ENCODE measurements at places on chromosomes 1 and 21.

GRCh38 chr1:184605941-184606340 lies 148.7 kb downstream of the EDEM3 start:
- no peak for DNase-seq

- no peak for DNase-seq
Measured at GRCh38 chr21:42849759-42850412, 29.5 kb downstream of the WDR4 start.

- DNase-seq, result no peak
Measured at GRCh38 chr1:67780637-67781036, 52.6 kb downstream of the GNG12 start.

GRCh38 chr1:230277201-230278025 lies 148.7 kb downstream of the PGBD5 start:
- peak; percentile 20 for DNase-seq

GRCh38 chr1:192635939-192636338 lies at the start of gene RGS13:
RGS13 (plus strand) TSS chr1:192636147; CDS start chr1:192644335, 8,188 bp downstream.
- no peak for DNase-seq

DNA sequence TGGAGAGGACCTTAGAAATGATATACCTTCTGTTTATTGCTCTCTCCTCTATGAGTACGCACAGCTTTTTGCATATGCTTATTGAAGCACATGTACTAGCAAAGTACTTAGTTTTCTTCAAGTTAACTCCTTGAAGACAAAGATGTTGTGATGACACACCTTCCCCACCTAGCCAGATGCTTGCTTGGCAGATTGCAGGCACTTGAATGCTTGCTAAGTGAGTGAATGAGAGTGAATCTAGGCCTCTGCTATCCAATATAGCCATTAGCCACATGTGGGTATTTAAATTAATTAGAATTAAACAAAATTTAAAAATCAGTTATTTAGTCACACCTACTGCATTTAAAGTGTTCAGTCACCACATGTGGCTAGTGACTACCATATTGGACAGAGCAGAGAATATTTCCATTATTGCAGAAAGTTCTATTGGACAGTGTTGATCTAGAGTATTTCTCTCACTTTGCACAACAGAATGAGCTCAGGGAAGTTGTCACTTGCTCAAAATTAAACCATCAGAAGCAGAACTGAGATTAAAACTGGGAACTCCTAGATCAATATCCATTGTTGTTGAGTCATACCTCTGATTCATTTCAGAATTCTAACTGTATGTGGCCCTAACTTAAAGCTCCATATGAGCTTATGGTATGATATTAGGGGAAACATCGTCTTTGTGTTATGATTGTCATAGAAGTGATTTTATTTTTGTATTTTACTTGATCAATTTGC lies 8.6 kb upstream of the EEIG2 start:
- no peak for DNase-seq

DNA sequence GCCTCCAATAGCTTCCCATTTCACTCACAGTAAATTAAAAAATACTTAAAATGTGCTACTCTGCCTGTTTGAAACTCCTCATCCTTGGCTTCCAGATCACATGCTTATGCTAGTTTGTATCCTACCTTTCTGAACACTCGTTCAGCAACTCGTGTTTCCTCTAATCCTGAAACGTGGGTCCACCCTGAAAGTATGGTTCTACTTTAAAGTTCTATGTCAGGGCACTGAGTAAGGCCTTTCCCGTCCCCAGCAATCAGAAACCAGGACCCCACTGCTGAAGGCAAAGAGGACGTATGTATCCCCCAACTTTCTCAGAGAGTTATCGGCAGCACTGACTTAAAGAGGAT lies 419 bp upstream of the TSEN15 start:
- DNase-seq, result no peak

DNA sequence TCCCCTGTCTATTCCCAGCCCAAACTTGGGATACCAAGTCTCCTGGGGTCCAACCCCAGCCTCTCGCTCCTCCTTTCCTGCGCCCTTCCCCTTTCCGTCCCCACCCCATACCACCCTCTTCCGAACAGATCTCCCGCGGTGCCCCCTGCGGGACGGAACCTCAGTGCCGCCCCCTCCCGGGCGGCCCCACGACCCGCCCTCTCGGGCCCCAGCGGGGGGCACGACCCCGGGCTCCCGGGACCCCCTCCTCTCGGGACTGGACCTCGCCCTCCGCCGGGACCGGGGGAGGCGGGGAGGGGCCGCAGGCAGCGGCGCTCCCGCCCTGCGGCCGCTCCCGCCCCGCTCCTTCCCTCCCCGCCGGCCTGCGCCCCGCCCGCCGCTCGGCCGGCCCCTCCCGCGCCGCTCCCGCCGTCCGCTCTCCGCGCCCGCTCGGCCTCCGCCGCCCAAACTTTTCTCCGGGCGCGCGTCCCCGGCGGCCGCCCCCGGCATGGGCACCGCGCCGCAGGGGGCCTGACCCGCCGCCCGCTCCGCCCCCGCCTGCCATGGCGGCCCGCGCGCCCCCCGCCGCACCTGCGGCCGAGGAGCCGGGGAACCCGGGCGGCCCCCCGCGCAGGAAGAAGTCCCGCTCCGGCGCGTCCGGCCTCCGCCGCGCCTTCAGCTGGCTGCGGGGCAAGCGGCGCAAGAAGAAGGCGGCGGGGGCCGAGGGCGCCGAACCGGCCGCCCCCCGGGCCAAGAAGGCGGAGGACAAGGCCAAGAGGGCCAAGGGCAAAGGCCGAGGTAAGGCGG lies 39.0 kb upstream of the SYNC start:
- DNase-seq, result no peak

DNA sequence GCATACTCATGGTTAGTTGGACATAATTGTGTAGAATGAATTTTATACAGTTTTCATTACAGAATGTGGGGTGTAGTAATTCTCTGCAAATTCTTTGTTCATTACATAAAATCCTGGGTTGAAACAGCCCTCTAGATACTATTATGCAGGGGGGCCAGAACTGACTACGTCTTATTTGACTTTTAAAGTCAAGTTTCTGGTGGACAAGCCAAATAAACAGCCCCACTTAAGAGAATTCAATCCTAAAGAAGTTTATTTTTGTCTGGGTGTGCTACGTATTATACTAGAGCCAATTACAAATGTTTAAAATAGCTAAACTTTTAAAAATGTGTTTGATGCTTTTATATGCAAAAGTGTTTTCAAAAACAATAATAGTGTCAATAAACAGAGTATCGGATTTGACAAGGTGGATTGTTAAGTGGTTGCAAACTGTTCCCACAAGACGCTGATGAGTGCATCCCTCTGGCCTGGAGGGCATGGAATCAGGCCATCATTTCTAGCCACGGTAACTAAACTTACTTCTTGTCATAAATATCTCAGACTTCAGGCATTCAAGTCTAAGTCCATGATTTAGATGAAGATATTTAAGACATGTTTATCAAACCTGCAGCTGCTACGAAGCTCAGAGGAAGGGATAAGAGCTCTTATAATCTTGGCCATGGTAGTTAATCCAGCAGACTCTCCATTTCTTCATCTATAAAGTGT lies 646.3 kb downstream of the KIF26B start:
- peak; percentile 76 for DNase-seq

DNA sequence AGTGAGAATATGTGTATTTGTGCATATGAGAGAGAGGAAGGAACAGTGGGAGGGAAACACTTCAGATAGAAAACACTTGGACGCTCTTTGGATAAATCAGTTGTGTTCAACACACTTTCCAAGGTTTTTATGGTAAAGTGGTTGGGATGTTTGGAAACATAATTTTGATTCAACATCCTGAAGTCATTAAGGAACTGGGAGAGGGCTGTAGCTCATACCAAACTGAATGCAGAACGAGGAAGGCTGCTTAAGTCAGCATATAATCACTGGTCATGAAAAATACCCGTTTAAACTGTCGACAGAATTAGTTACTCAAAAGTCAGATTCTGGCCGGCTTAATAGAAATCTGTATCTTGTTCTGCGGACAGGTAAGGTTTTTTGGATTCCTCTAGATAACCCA lies 14.9 kb downstream of the LIX1L start:
- DNase-seq, result no peak

DNA sequence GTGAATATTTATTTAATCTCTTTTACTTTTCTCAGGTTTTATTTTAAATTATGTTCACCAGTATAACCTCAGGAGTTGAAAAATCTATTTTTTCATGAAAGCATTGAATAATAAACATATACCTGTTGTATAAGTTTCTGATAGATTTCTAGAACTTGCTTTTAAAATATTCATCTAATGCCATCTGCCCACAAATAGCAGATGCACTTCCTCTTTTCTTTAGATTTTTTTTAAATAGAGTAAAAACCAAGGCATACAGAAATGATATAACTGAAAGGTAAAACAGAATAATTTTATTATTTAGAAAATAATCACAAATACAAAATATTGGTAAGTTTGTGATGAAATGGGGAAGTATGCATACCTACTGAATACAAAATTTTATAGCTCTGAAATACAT lies 130.7 kb upstream of the PRMT6 start:
- no peak for DNase-seq

DNA sequence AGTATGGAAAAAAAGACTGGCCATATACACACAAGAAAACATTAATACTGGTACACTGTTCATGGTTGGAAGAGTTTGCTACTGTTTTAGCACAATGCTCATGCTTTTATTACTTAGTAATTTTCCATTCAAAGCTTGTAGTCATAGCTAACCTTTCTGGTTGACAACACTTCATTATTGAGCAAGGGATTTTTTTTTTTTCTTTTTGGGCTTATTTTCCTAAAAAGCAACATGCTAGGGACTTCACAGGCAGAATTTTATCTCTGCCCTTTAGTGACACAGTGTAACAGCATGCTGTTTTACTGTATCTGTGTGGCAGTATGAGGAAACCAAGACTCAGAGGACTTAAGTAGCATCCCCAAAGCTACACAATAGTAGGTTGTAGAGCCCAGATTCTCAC lies 58.5 kb downstream of the FGGY start:
- peak; percentile 49 for DNase-seq

- no peak for DNase-seq
Measured at GRCh38 chr1:33169290-33170055, 12.4 kb downstream of the TRIM62 start.

- DNase-seq, result no peak
Measured at GRCh38 chr1:40151457-40152079, 9.6 kb upstream of the RLF start.

- DNase-seq, result no peak
Measured at GRCh38 chr1:230279583-230279945, 146.6 kb downstream of the PGBD5 start.

DNA sequence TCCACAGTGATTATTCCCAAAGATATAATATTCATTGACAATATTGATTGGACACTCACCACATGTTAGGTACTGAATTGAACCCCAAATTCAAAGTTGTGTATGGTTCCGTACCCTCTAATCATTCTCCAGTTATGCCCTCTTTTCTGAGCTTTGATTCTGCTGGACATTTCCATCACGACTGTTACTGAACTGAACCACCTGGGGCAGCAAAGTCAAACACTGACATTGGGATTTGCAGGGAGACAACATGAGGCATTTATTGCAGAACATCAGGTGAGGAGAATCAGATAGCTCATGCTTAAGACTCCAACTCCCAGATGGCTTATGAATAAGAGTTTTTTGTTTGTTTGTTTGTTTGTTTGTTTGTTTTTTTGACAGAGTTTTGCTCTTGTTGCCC lies 420.9 kb downstream of the DISC1 start:
- no peak for DNase-seq

DNA sequence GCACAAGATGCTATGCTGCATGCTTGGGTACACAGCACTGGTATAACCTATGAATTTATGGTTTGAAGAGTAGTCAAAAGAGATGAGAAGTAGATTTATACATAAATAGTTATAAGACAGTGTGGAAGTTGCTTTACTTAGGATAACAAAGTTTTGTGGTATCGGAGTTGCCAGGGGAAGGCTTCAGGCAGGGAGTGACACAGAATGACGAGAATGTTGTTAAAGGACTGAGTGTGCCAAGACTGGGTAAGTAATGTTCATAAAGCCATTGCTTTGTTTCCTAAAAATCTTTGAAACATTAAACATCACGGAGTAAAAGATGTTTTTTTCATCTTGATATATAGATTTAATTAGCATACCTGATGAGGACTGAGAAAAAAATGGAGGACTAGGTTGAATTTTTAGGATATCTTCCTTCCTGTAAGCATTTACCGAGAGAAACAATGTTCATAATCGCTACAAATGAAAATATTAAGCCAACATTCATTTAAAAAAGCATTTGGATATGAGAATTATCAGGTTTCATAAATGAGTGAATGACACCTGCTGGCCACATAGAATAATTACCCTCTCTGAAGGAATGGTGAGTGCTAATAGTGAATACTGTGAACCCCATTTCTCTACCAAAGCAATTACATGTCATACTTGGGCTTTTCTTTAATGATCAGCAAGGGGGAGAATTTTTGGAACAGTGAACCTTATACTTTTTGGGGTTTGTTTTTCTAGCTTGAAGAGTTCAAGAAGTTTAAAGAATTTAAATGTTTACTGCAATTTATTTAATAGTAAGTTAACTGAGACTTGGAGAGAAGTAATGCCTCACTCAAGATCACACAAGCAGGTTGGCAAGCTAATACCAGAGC lies 28.4 kb downstream of the EXTL2 start:
- DNase-seq, result peak; percentile 68

DNA sequence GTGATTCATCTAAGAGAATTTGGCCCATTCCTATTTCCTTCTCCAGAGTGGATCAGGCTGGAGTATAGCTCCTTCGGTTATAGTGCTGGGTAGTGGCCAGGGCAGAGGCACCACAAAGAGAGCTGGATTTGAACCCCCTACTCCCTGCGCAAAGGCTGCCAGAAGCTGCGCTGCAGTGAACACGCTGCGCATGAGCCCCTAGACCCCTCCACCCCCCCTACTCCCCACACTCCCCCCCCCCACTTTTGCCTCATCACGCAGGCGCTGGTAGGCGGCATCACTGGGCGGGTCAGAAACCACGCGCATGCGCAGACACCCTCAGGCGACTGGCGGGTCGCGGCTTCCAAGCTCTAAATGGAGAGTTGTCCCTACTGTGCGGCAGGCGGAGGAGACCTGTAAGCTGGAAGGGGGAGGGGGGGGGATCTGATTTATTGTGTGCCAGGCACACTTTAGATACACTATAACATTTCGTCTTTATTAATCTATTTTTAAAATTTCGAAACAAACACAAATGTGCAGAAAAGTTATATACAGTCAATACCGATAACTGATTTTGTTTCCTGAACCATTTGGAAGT lies 38.7 kb upstream of the HMGN1 start:
- peak; percentile 90 for DNase-seq

DNA sequence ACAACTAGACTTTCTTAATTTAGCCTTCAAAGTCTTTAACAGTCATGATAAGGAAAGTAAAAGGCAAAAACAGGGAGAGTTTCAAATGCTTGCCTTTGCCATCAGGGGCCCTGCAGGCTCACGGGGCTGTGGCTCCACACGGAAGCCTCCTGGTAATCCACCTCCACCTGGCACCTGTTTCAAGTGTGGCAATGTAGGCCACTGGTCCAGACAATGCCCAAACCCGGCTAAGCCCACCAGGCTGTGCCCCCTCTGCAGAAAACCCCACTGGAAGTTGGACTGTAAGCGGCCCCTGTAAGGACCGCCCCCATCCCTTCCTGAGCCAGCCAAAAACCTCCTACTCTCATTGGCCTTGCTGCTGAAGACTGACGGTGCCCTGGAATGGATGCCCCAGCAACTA lies 32.5 kb downstream of the VN1R5 start:
- no peak for DNase-seq

- DNase-seq, result no peak
Measured at GRCh38 chr1:246052603-246053002, 454.5 kb downstream of the SMYD3 start.

All from fibroblast of villous mesenchyme (primary cell).